ENCODE measurements at places on chromosomes 3 and 15.

DNA sequence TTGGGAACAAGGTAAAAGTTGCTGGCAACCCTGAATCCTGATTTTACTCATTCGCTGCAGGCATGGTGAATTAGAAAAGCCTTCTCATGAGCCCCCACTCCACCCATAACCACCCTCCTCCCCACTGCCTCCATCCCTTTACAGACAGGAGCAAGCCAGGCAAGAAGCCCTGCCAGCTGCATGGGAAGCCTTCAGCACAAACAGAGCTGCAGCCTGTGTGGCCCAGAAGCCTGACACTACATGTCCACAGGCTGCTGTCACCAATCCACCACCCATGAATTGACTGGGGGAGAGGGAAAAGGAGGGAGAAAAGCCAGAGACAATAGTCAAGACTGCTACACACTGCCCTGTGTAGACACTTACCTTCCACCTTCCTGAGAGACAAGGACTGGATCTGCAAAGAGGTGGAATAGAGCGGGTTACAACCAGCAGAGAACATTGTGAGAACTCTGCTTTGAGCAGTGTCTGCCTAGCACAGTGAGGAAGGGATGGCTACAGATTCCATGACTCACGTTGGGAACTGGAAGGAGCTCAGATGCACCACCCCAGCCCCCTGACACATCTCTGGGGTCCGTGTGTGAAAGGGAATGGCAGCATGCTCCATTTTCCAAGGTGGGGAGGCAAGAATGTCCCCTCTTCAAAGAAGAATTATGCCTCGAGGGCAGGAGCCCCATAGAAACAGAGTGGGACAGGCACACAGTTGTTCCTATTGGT, 33.9 kb downstream of the DZIP1L start:
- no peak for DNase-seq

DNA sequence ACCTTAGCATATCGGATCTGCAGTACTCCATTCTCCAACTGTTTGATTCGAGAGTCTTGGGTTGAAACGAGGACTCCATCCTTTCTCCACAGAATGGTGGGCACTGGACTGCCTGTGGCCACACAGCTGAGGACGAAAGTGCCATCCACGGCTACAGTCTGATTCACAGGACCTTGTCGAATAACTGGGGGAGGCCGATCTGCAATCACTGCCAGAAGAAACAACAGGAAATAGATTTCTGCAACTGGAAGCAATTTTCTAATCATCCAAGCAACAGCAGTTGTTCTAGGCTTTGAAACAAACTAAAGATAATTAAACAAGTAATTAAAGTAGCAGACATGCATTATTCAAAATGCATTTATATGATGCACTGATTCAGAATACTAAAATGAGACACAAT, 1097.7 kb downstream of the ROBO1 start:
- peak; percentile 23 for DNase-seq

DNA sequence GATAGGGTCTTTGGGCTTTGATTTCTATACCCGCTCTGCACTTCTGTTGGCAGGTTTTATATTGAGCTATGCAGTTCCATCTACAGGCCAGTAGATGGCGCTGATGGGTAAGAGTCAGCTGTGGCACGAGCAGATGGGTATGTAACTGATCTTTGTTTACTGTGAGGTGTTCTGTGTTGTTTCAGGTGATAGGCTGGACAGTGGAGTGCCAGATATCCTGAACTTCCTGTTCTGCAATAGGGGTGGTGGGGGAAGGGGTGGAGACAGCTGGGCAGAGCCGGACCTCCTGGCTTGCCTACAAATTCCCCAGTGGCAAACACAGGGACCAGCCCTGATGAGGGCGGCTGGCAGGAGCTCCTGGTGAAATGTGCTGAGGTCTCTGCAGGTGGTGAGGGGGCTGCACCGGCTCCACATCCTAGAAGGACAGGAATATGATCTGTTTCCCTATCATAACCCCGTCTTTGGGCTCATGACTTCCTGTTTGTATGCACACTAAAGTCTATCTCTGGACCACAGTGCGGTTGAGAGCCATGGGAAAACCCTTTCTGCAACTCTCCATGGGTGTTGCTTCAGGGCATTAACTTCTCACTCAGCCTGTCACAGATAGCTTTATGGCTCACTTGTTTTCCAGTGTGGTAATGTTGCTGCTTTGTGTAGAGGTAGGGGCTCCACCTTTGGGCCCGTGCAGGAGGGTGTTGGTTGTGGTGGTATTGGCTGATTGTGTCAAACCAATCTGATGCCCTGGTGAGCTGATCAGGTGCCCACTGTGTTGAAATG, 13.4 kb upstream of the FAM98B start:
- peak; percentile 74 for DNase-seq

DNA sequence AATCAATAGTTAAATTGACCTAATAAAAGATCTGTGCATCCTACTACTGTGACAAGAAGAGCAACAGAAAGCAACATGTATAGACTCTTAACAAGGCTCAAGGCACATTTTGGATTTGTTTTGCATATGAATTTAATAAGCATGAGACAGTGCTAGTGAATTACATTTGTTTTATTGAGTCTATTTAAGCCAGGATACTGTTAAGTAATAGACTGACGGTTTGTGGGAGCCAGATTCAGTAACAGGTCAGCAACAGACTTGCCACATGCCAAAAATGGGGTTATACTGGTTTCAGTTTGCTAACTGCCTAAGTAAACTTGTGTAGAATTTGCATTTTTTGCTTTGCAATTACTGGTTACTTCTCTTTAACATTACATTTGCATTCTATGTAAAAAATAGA, 54.0 kb downstream of the MBNL1 start:
- DNase-seq = no peak

GRCh38 chr15:78178064-78178463, 28.9 kb downstream of the IDH3A start:
- no peak for DNase-seq

GRCh38 chr3:156388497-156389448, 166.1 kb downstream of the SSR3 start:
- DNase-seq = no peak

GRCh38 chr3:14789640-14790285, 29.0 kb upstream of the FGD5 start:
- no peak for DNase-seq

DNA sequence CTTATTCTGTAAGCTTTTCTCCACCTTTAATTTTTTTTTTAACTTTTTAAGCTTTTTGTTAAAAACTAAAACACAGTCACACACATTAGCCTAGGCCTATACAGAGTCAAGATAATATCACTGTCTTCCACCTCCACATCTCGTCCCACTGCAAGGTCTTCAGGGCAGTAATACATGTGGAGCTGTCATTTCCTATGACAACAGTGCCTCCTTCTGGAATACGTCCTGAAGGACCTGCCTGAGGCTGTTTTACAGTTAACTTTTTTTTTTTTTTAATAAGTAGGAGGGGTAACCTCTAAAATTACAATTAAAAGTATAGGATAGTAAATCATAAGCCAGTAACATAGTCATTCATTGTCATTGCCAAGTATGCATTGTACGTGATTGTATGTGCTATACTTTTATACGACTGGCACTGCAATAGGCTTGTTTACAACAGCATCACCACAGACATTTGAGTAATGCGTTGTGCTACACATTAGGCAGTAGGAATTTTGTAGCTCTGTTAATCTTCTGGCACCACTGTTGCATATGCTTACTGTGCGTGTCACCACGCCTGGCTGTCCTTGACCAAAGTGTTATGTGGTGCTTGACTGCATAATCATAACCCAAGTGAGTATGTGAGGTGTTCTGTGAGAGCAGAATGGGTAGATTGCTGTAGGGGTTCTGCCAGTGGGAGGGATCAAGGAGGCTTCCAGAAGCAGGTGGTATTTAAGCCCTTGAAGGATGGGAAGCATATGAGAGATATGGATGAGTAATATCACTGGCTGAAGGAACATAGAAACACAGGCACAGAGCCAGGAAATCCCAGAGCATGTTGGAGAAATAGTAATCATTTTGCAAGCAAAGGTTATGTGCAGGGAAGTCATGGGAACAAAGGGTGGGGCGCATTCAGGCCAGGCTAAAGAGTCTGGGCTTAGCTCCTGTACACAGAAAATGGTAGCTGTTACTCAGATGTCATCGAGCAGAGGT, 18.3 kb downstream of the FBXO22 start:
- peak; percentile 18 for DNase-seq

DNA sequence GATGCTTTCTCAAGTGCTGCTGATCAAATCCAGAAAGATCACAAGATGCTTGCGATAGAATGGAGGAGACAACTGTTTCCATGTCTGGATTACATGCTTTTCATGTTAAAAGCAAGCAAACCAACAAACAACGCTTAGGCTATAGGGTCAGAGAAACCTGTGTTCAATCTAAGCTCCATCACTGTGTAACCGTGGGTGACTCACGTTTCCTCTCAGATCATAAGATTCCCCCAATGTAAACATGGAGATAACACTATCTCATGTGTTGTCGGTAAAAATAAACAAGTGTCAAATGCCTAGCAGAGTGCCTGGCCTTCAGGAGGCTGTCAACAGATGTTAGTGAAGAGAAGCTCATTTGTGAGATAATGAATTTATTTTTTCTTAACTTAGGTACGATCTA, 907.8 kb downstream of the NTRK3 start:
- DNase-seq = no peak

DNA sequence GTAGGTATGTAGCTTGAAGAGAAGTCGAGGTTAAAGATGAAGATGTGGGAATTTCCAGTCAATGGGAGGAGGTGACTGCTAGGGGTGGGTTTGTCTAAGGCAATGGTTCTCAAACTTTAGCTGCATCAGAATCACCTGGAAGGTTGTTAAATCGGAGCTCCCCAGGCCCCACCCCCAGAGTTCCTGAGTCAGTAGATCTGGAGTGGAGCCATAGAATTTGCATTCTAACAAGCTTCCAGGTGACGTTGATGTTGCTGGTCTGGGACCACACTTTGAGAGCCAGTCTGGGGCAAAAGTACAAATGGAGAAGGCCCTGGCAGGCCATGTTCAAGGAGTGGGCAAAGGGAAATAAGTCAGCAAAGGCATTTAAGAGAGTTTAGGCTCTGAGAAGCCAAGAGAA, 69.1 kb downstream of the CMTM8 start:
- no peak for DNase-seq

- DNase-seq = no peak
Observed at GRCh38 chr3:98782824-98783500, 19.8 kb downstream of the ST3GAL6 start.

- no peak for DNase-seq
Observed at GRCh38 chr15:47442371-47442770, 274.9 kb upstream of the SEMA6D start.

DNA sequence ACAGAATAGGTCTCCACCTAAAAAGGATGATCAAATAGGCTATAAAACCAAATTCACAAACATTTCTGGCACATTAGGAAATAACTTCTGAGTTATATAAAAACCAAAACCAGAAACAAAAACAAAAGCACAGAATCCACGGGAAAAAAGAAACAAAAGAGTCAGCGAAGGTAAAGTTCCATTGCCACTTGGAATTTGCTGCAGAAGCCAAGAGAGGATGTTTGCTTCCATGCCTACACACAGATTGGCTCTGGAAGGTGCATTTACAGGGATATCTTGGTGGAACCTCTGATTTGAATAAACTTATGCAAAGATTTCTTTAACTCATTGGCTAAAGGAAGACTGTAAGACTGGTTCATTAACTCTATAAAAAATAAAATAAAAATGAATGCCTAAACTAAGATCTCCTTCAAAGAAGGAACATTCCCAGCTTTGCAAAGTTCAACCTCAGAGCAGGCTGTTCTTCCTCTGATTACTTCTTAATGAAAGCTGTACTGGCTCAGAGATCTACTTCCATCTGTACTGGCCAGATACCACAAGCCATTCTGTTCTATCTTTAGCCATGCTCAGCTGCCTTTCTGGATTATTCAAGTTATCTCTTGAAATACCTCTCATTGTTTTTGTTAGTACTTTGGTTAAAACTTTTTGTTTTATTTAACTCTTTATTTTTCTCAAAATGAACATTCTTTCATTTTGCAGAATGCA, 537.5 kb upstream of the CCDC54 start:
- no peak for DNase-seq

- DNase-seq = no peak
Observed at GRCh38 chr15:81302701-81303109, 21.2 kb downstream of the STARD5 start.

DNA sequence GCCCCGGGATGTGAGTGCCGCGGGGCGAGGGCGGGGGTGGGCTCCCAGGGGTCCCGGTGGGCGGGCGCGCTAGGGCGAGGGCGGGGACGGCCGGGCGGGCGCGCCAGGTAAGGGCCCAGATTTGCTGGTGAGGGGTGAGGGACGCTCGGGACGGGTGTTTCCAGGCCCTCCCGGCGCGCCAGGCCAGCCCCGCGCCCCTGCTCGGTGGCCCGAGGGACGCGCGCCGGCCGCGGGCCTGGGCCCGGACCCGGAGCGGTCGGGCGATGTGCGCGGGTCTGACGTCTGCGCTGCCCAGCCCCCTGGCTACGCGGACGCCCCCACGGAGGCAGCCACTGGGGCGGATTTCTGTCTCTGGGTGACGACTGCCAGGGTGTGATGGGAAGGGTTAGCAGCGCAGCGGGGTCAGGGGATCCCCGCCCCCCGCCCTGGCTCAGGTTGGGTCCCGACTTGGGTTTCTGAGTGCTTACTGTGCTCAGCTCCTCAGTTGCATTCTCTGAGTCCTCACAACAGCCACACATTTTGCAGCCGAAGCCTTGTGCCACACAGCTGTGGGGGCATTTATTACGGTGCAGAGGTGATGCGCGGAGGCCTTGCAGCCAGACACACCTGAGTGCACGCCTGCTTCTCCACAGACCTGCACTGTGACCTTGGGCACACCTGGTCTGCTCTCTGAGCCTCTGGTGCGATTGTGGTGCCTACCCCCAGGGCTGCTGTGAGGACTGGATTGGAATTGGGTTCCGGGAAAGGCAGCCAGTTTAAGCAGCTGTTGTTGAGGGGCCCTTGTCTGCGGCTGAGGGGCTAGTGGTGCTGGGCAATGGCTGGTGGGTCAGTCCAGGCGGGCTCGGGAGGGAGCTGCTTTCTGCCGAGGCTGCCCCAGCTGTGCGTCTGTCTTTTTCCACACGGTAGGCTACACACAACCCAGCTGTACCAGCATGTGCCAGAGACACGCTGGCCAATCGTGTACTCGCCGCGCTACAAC, 523 bp downstream of the HDAC11 start:
- no peak for DNase-seq

DNA sequence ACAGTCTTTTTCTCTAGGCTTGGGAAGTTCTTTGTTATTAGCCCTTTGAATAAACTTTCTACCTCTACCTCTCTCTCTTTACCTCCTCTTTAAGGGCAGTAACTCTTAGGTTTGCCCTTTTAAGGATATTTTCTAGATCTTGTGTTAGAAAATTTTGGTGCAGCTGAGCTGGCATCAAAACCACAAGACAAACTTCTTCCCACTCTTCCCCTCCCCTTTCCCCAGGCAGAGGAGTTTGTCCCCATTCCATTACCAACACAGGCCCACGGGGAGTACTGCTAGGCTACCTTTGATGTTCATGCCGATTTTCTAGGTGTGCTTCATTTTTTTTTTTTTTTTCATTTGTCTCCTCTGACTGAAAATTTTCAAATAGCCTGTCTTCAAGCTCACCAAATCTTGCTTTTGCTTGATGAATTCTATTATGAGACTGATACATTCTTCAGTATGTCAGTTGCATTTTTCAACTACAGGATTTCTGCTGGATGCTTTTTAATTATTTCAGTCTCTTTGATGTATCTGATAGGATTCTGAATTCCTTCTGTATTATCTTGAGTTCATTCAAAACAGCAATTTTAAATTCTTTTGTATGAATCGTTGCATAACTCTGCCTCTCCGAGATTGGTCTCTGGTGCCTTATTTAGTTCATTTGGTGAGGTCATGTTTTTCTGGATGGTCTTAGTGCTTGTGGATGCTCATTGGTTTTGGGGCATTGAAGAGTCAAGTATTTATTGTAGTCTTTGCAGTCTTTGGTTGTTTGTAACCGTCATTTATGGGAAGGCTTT, 112.0 kb downstream of the UBE2E2 start:
- no peak for DNase-seq

GRCh38 chr15:34365836-34366235, 1.2 kb downstream of the LPCAT4 start:
- DNase-seq = no peak
